ENCODE measurements at places on chromosomes 3 and 15.

GRCh38 chr3:55729546-55729945, 242.4 kb upstream of the WNT5A start:
- DNase-seq: no peak

DNA sequence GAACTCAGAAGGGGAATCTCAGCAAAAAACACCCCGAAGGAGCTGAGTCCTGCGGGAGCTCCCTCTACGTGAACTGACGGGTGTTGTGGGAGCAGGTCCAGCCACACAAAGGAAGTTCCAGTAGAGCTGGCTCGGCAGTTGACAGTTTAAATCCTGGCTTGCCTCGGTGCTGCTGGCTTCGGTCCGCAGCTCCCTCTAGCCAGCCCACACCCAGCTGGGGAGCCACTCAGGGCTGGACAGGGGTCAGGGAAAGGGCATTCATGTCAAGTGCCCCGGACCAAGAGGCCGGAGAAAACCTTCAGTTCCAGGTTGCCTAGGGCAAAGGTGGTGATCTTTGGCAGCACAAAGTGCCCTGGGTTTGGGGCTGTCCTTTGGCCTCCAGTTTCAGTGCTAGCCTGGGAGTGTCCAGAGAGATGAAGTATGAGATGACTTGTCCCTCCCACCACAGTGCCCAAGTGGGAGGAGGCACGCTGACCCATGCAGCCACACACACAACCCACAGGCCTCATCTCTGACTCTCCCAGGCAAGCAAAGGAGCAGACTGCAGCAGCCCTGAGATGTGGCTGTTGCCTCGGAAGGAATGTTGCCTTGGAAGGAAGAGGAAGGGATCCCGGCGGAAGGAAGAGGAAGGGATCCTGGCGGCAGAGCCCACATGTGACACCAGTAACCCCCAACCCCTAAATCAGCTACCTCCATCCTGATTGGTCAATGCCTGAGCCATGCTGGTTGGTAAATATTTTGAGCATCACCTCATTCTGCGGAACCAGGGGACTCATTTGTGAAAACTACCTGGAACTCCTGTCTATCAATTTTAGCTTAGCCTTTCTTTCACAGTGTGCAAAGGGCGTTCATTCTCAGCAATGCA, 13.9 kb upstream of the ANPEP start:
- DNase-seq: peak; percentile 84

- DNase-seq: peak; percentile 57
Observed at GRCh38 chr3:14793126-14793857, 25.5 kb upstream of the FGD5 start.

DNA sequence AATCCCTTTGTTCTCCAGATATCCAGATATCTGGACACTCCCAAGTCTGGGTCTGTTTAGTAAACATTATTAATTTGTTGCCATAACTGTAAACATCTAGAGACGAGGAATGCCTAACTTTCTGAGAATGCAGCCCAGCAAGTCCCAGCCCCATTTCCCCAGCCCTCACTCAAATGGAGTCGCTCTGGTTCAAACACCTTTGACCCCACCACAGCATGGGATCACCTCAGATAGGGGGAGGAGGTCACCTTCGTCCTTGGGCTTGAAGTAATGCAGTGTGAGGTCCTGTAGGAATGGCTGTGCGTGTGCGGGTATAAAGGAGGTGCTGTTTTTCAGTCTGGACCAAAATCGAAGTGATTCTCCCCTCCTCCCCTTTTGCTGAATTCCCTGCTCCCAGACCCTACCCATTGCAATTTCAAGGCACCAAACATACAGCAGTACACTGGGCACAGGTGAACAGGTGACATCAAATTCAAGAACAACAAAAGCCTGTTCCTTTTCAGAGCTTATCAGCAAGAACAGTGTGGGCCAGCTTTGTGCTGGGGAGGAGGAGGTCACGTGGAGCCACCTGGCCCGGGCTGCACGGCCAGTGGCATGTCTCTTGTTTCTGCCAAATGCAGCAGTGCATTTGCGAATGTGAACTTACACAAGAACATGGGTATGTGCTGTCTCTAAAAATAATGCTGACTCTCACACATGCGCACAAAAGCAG, 57.5 kb upstream of the TRPM1 start:
- DNase-seq: peak; percentile 73

Data from Right ventricle myocardium superior (tissue), 1 donor.